ENCODE measurements at places on chromosomes 11 and 22. TPM values are rescaled to one million over a fixed set of nuclear protein-coding genes. Genes with fewer than 3 reads are reported as not detected.

DNA sequence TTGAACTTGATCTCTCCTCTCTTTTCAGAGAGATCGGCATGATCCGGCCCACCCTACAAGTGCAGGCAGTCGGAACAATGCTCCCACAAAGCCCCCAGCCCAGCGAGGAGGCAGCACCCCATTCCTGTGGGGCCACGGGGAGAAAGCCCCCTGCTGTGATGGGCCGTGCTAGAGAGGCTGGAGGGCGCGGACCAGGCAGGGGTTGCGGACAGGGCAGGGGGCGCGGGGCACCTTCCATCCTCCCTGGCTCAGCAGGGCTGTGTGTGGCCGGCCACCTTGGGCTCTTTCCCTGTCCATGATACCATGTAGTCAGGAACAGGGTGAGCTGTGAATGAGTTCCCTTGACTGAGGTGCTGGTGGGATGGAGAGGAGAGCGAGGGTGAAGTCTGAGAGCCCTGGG, 379.8 kb downstream of the BRD1 start:
- DNase-seq: no peak

DNA sequence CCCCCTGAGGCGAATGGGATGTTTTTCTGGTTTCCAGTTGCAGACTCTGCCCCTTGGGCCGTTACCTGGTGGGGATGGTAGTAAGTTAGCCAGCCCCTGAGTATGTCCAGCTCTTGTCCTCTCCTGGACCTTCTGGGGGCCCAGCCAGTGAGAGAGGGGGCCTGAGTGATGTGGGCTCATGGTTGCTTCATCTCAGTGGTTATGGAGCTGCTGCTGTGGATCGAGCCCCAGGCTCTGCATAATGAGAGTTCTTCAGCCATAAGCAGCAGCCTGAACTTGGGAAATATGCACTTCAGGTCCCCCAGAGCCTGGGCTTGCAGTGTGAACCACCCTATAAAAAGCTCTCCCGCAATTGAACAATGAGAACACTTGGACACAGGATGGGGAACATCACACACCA, 5.9 kb downstream of the TMPRSS13 start:
- no peak for DNase-seq

DNA sequence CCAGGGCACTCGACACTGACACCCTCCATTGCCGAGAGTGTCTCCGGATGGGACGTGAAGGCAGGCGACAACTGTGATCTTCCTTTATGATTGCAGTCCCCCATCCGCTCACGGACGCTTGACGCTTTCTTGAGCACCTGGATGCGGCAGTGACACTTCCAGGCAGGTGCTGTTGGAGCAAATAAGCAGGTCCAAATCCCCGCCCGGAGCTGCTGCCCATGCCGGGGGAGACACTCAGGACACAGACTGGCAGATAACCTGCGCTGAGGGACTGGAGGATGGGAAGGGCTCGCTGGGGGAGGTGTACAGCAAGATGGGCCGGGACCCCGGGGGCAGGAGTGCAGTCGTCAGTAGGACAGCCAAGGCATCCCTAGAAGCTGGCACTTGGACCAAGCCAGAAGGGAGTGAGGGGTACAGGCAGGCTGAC, 1403.5 kb downstream of the BRD1 start:
- DNase-seq: no peak

The SLC17A6 gene
- not detected for total RNA-seq

The CFAP300 gene
- total RNA-seq: not detected
